ENCODE measurements at places on chromosomes 1 and 21. TPM values are rescaled to one million over a fixed set of nuclear protein-coding genes. Genes with fewer than 3 reads are reported as not detected.

DNA sequence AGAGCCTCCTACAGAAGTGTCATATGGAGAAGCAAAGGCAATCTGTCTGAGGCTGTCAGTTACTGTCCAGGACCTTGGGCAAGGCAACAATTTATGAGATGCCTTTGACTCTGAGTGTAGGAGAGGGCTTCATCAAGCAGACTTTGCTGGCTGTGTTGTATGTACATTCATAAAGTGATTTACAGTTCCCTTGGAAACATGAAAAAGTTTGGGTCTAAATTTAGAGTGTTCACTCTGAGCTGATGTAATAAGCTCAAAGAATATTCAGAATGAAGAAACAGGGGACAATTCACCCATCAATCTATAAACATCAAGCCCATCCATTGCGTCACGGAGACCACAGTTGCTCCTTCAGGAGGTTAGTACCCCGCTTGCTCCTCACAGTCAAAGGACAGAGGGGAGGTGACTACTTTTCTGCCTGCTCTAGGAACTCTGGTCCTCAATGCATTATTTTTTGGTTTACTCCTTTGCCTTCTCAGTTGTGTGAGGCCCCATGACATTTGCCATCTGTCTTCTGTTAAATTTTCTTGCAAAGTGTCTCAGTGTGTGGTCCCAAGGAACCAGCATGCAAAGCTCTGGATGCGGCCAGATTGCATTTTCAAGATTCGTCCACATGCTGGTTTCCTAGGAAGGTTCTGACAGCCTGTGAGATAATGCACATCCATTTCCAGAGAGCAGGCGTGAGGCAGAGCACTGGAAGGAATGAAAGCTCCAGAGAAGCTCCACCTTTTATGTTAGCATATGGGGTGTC, 241.1 kb upstream of the KIAA0040 start:
- H3K4me3 ChIP-seq = no peak overlapping the region
- no peaks in the 10 kb centered on the region for H3K36me3 ChIP-seq
- no peak for DNase-seq
- H3K4me1 ChIP-seq = no peaks in the 10 kb centered on the region
- no peak overlapping the region for H3K27ac ChIP-seq

- no peaks in the 10 kb centered on the region for H3K27me3 ChIP-seq
- H3K36me3 ChIP-seq = peaks cover 39% of the 10 kb centered on the region
- no peak overlapping the region for H3K4me3 ChIP-seq
- no peak overlapping the region for H3K27ac ChIP-seq
- H3K4me1 ChIP-seq = peaks cover 8% of the 10 kb centered on the region
- DNase-seq = no peak
These were observed 52.1 kb downstream of the DHRS3 start for GRCh38 chr1:12565966-12566352.

GRCh38 chr1:213987927-213988506, at the start of gene PROX1:
PROX1 (plus strand) TSS chr1:213987973; CDS start chr1:213996536, 8,563 bp downstream.
- peak within 1 kb of the TSS; percentile 36 for H3K27ac ChIP-seq
- no peak for DNase-seq
- H3K36me3 ChIP-seq = no peaks in the 10 kb centered on the region
- peak within 1 kb of the TSS; percentile 56 for H3K4me3 ChIP-seq
- peaks cover 30% of the 10 kb centered on the region for H3K4me1 ChIP-seq
- peaks cover 66% of the 10 kb centered on the region for H3K27me3 ChIP-seq

GRCh38 chr21:45632637-45633251, 10.8 kb upstream of the PCBP3 start:
- no peak overlapping the region for H3K27ac ChIP-seq
- peaks cover 4% of the 10 kb centered on the region for H3K27me3 ChIP-seq
- H3K4me3 ChIP-seq = no peak overlapping the region
- H3K4me1 ChIP-seq = no peaks in the 10 kb centered on the region
- no peak for DNase-seq

DNA sequence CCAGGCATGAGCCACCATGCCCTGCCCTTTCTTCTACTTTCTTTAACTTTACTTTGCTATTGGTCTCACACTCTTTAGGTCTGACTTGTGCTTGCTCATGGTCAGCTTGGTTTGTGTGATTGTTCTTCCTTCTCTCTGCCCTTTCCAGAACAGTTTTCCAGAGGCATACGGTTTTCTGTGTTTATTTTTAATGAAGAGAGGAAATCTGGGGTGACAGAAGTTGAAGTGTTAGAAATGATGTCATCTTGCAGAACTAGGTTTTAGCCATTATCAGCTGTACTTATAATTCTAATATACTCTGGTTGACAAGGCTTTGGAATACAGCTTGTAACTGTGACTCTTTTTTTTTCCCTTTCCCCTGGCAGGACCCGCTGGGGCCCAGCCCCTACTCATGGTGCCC, 14.4 kb downstream of the AGO3 start:
- no peak overlapping the region for H3K4me3 ChIP-seq
- H3K27ac ChIP-seq = no peak overlapping the region
- no peak for DNase-seq
- no peaks in the 10 kb centered on the region for H3K27me3 ChIP-seq

DNA sequence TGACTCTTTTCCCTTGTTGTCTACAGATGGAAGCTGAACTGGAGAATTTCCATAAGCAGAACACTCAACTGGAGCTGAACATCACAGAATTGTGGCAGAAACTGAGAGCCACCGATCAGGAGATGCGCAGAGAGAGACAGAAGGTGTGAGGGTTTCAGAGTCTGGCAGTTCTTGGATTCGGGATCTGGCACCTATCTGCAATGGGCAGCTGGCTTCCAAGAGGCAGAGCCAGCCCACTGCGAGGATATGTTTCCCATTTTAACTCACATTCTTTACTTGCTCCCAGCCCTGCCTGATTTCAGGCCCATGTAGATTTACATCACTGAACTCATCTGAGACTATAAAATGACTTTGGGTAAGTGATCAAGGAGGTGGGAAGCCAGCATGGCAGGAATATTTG, 37.3 kb upstream of the TMEM125 start:
- peaks cover 20% of the 10 kb centered on the region for H3K4me1 ChIP-seq
- no peaks in the 10 kb centered on the region for H3K36me3 ChIP-seq
- no peak overlapping the region for H3K4me3 ChIP-seq
- H3K27ac ChIP-seq = no peak overlapping the region

GRCh38 chr1:161970633-161971032, 53.0 kb downstream of the OLFML2B start:
- no peaks in the 10 kb centered on the region for H3K4me1 ChIP-seq
- H3K27me3 ChIP-seq = no peaks in the 10 kb centered on the region
- DNase-seq = no peak
- no peak overlapping the region for H3K4me3 ChIP-seq

DNA sequence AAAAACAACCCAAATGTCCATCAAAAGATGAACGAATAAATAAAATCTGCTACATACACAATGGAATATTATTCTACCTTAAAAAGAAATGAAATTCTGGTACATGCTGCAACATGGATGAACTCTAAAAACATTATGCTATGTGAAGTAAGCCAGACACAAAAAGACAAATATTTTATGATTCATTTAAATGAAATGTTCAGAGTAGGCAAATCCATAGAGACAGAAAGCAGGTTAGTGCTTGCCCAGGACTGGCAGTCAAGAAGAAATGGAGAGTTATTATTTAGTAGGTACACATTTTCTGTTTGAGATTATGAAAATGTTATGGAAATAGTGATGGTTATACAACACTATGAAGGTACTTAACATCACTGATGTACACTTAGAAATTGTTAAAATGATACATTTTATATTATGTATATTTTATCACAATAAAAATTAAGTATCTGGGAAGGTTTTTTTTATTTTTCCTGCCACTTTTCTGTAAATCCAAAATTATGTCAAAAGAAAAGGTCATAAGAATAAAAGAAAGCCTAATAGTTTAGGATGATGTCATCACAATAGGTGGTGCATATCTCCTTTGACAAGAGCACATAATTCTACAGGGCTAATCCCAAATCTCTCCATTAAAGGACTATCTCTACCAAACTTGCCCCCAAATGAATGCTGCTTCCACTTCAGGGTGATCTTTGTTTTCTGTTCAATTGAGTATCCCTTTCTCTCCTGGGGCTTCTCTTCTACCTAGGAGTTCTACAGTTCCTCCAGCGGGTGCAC, 40.2 kb upstream of the FCER1A start:
- H3K27me3 ChIP-seq = no peaks in the 10 kb centered on the region
- no peaks in the 10 kb centered on the region for H3K36me3 ChIP-seq
- no peak for DNase-seq
- H3K4me3 ChIP-seq = no peak overlapping the region

GRCh38 chr1:206714331-206715058, 29.8 kb downstream of the MAPKAPK2 start:
- DNase-seq = no peak
- no peaks in the 10 kb centered on the region for H3K27me3 ChIP-seq
- H3K4me3 ChIP-seq = no peak overlapping the region

- H3K4me1 ChIP-seq = no peaks in the 10 kb centered on the region
- H3K27ac ChIP-seq = no peak overlapping the region
- H3K36me3 ChIP-seq = no peaks in the 10 kb centered on the region
These were observed 8.1 kb downstream of the PCAT6 start for GRCh38 chr1:202818819-202819218.

GRCh38 chr1:178689769-178690168, 35.3 kb upstream of the RALGPS2 start:
- H3K36me3 ChIP-seq = no peaks in the 10 kb centered on the region
- no peak overlapping the region for H3K4me3 ChIP-seq
- no peak overlapping the region for H3K27ac ChIP-seq
- no peaks in the 10 kb centered on the region for H3K4me1 ChIP-seq

DNA sequence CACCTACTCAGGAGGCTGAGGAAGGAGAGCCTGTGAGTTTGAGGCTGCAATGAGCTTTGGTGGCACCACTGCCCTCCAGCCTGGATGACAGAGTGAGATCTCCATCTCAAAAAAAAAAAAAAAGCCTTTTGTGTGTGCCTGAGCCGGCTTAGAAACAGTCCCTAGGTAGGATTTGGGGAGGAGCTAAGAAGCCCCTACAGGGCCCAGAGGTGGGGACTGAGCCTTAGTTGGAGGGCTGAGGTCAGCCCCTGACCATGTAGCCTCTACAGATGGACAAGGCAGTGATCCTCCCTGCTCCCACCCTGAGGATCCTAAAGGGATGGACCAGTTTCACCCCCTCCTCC, 2.5 kb downstream of the ADAMTSL4 start:
- peaks cover 18% of the 10 kb centered on the region for H3K36me3 ChIP-seq
- no peaks in the 10 kb centered on the region for H3K27me3 ChIP-seq
- peaks cover 46% of the 10 kb centered on the region for H3K4me1 ChIP-seq

- H3K36me3 ChIP-seq = no peaks in the 10 kb centered on the region
- H3K4me3 ChIP-seq = no peak overlapping the region
- H3K27ac ChIP-seq = no peak overlapping the region
- H3K4me1 ChIP-seq = no peaks in the 10 kb centered on the region
- DNase-seq = no peak
These were observed 17.0 kb upstream of the STUM start for GRCh38 chr1:226531360-226532093.

GRCh38 chr1:56156971-56157876, 422.1 kb downstream of the PLPP3 start:
- H3K4me1 ChIP-seq = no peaks in the 10 kb centered on the region
- H3K36me3 ChIP-seq = no peaks in the 10 kb centered on the region
- no peak overlapping the region for H3K27ac ChIP-seq
- no peaks in the 10 kb centered on the region for H3K27me3 ChIP-seq
- no peak overlapping the region for H3K4me3 ChIP-seq

GRCh38 chr1:101847626-101848025, 149.1 kb downstream of the OLFM3 start:
- H3K4me1 ChIP-seq = no peaks in the 10 kb centered on the region
- H3K27ac ChIP-seq = no peak overlapping the region
- H3K4me3 ChIP-seq = no peak overlapping the region
- no peaks in the 10 kb centered on the region for H3K27me3 ChIP-seq
- no peaks in the 10 kb centered on the region for H3K36me3 ChIP-seq

The LCE2B gene
- not detected for total RNA-seq

The SUSD4 gene
- total RNA-seq = 3.7 TPM

The PTPRU gene
- total RNA-seq = 35.1 TPM

The LIN28A gene
- not detected for total RNA-seq

The KCNQ4 gene
- total RNA-seq = 0.89 TPM

The USH2A gene
- not detected for total RNA-seq

The LCE6A gene
- not detected for total RNA-seq
